ENCODE measurements at places on chromosomes 3 and 15. TPM values are rescaled to one million over a fixed set of nuclear protein-coding genes. Genes with fewer than 3 reads are reported as not detected.
A peak's percentile ranks its signal among the peaks of the same experiment; 100 is the strongest.

GRCh38 chr3:72574144-72574543 is 274.1 kb downstream of the SHQ1 start:
- DNase-seq: no peak

DNA sequence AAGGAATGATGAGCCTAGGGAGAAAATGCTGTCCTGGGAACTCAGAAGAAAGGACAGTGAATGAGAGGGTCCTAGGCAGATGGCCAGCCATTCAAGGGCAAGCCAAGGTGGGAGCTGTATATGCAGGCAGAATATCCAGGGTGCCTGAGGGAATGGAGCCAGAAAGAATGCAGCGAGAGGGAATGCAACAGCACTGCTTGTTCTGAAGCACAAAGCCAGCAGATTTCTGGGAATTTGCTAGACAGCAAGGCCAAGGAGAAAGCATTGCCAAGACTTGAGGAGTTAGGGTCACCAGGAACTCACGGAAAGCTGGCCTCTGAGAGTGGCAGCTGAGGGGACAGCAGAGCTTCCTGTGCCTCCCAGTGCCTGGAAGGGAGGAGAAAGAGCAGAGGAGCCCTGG is 200.6 kb downstream of the MYRIP start:
- no peak for DNase-seq

GRCh38 chr3:25064681-25065080 is 363.4 kb upstream of the RARB start:
- no peak for DNase-seq

GRCh38 chr3:12470111-12470510 is 14.2 kb upstream of the TSEN2 start:
- DNase-seq: no peak

DNA sequence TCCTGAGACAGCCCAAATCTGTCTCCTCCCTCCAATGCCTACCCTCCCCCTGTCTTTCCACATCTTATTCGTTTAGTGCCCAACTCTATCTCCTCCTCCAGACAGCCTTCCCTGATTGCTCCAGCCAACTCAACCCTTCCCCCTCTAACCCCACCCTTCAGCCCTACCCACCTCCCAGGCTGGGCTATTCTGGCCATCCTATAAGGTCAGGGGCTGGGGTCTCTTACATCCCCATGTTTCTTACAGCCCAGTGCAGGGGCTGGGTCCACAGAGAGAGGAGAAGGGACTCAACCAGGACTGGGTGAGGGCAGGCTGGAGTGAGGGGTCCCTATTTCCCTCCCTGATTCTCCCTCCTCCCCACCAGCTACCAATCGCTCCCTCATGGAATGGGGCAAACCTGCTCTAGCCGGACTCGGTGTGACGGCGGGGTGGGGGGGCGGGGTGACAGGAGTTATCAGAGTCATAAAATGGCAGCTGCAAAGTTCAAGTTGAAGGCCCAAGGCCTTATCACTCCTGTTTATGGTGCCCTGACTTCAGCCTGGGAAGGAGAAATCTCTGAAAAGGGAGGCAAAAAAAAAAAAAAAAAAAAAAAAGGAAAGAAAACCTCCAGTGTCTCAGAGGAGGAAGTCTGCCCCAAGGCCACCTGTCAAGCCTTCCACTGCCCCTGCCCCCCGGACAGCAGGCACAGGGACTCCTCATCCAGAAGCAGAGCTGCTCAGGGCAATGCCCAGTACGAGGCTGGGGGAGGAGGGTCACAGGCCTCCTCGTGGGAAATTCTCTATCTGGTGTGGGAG is 2.1 kb downstream of the VIPR1 start:
- no peak for DNase-seq

DNA sequence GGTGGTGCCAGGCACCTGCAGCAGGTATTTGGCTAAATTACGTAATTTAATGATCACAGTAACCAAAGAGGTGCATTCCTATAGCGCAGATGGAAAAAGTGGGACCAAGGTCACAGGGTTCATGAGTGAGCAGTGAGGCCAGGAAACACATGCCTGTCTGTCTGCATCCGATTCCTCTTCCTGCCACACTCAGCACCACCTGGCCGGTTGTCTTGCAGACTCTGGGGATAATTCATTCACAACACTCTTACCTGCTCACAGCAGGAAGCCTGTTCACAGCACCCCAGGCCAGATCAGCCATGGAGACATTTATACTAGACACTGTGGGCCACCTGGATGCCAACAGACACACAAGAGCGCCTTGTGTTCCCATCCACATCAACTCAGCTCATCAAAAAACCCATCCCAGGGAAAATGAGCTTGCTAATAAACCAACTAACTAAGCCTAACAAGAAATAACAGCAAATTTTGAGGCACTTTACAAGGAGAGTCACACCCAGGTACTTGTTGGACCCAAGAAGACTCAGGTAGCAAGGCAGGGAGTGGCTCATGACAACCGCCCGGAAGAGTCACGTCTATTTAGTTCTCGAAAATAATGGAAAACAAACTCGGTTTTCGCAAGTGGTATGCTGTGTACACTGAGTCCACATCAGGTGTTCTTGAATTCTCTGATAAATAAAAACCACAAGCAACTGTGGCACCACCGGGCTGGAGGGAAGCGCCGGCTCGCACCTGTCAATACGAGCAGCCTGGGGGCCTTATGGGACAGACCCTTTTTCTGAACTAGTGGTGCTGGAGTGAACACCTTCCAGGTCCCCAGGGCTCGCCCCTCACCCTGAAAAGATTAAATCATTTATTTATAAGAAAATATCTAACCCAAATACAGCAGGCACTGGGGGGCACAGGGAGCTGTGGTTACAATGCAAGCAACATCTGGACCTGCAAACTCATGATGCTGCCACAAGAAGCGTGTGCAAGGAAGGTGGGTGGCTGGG is 40.5 kb downstream of the FAM174B start:
- no peak for DNase-seq

- DNase-seq: no peak
Measured at GRCh38 chr3:29447946-29448627, 167.2 kb downstream of the RBMS3 start.

DNA sequence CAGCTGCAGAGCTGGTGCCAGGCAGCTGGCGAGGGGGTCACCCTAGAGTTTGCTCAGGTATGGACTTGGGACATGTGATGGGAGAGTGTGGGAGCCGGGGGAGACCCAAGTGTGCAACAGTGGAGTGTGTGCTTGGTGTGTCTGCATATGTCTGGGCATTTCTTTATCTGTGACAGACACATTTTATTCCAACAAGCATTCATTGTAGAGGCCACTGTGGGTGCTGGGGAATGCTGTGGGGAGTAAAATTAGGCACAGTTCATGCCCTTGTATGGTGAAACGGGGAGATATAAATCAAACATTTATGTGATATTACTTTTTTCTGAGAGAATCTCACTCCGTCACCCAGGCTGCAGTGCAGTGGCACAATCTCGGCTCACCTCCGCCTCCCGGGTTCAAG is 4.2 kb downstream of the ACY1 start:
- peak; percentile 50 for DNase-seq

DNA sequence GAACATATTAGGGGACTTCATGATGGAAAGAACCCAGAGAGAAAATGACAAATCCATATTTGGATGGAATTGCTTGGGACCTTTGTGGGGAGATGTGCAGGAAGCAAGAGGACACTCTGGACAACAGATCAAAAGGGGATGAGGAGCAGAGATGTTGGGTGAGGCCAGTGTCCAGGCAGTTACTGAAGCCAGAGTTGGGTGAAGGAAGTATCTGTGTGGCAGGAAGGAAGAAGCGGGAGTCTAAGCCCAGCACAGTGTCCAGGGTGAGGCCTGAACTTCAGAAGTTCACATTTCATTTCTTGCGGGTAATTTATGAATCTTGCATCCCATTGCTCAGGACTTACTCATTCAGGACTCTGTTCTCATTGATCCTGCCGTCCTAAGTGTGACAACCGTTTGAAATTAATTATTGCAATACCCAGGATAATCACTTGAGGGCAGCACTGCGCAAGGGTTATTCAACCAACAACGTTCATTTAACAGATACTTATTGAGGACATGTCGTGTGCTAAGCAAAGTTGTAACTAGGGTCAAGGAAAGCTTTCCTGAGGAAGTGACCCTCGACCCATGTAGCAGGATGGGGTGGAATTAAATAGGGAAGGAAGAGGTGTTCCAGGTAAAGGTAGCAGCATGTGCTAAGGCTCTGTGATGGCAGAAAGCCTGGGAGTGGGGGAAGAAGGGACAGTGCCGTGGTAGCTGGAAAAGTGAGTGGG is 61.3 kb upstream of the CMTM8 start:
- DNase-seq: no peak

DNA sequence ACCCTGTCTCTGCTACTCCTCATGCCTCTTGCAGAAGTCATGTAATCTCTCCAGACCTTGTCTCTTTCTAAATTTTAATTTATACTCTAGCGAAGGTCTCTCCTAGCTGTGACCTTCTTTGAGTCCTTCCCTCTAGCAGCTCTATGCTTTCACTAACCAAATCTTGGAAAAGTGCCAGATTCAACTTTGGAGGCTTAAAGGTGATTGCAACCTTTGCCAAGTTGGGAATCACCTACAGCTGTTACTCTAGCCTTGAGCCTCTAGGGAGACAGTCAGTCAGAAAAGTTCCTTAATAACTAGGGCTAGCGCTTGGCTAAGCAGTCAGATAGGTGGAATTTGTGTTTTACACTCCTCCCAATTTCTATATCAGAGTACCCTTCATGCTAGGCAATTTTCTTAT is 46.1 kb upstream of the ABI3BP start:
- no peak for DNase-seq

GRCh38 chr3:38137615-38138348 is 679 bp upstream of the MYD88 start:
- no peak for DNase-seq

GRCh38 chr3:12187448-12188327 is 29.0 kb upstream of the TIMP4 start:
- DNase-seq: peak; percentile 74

DNA sequence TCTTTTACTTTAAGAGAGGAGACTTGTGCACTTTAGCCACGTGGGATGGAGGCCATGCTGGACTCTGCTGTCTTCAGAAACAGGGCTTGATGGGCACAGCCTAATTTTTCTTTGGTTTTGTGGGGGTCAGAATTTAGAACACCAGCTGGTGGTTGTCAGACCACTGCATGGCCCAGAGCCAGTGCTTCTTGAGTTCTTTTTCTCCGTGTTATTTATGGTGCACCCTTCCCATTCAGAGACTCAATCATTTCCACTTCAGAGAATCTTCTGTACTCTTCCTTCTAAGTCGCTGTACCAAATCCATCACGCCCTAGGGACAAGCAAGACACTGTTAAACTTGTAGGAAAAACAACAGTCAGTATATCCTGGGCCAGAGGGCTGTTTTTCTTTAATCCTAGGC is 20.1 kb downstream of the PRR23A start:
- DNase-seq: no peak

GRCh38 chr3:174547801-174548435 is 311.2 kb upstream of the NAALADL2 start:
- DNase-seq: no peak

DNA sequence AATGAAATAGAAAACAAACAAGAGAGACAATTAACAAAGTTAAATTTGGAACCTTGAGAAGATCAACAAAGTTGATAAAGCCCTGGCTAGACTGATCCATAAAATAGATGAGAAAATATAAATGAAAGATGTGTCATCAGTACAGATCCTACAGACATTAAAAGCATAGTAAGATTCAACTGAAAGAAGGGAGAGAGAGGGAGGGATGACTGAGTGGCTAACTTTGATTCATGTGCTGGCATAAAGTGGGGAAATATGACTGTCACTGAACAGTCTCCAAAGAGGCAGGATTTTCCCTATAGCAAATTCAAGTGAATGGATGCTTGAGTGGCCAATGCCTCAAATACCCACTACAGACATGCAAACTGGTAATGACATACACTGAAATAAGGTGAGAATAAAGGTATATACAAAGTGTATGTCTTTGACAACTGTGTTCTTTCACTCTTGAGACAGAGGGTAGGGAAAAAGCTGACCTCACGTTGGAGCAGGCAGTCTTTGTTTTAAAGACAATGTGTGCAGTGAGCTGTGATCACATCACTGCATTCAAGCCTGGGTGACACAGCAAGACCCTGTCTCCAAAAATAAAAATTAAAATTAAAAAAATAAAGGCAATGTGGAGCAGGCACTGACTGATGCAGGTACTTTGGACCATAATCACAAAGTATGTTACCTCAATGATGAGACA is 35.9 kb upstream of the CHD2 start:
- no peak for DNase-seq

DNA sequence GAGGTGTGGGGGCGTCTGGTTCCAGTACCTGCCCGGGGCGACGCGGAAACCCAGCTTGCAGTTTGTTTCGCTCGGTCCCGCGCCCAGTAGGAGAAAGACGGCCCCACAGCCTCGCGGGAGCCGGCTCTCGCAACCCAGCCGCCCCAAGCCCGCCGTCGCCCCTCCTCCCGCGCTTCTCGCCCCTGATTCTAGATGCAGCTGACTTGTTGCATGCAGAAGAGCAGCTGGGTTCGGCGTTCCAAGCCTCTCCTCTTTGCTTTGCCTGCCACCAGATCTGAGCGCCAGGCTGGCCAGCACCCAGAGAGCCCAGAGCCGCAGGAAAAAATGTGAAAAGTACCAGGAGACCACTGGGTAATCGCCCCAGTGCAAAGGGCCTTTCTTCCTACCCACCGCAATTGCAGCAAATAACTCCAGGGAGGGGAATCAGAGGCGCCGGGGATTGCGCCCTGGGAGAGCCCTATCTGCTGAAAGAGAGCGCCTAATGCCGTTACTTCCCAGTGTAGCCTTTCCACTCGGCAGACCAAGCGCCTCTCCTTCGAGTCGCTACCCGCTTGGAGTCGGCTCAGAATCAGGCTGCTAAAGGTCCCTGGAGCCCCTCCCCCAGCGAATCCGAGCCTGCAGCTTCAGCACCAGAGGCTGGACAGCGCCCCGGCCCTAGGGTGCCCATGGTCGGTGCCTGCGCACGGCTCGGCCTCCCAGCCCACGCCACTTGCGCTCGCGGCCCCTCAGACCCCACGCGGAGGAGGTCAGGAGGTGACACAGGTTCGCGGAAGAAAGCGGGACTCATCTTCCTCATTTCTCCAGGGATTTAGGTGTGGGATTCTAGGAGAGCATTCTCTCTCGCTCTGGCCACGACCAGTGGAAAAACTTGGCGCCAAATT is 15.7 kb upstream of the AEN start:
- DNase-seq: peak; percentile 71

GRCh38 chr15:50624616-50625168 is 61.9 kb downstream of the TRPM7 start:
- no peak for DNase-seq

DNASE1L3 gene
- 2.1 TPM for total RNA-seq

SIDT1 gene
- total RNA-seq: 0.62 TPM

TRIM59 gene
- 0.73 TPM for total RNA-seq

KCNMB3 gene
- total RNA-seq: 0.92 TPM

ACOX2 gene
- 33.4 TPM for total RNA-seq

SMCO1 gene
- 78.6 TPM for total RNA-seq

DZIP1L gene
- 3.8 TPM for total RNA-seq

CTXND1 gene
- total RNA-seq: 1.7 TPM

GP9 gene
- total RNA-seq: not detected

IGF2BP2 gene
- 15.9 TPM for total RNA-seq

LEO1 gene
- 8.5 TPM for total RNA-seq
